ENCODE measurements at places on chromosomes 3 and 15.

GRCh38 chr3:101611023-101611422 is 37.0 kb downstream of the PCNP start:
- no peak for DNase-seq

DNA sequence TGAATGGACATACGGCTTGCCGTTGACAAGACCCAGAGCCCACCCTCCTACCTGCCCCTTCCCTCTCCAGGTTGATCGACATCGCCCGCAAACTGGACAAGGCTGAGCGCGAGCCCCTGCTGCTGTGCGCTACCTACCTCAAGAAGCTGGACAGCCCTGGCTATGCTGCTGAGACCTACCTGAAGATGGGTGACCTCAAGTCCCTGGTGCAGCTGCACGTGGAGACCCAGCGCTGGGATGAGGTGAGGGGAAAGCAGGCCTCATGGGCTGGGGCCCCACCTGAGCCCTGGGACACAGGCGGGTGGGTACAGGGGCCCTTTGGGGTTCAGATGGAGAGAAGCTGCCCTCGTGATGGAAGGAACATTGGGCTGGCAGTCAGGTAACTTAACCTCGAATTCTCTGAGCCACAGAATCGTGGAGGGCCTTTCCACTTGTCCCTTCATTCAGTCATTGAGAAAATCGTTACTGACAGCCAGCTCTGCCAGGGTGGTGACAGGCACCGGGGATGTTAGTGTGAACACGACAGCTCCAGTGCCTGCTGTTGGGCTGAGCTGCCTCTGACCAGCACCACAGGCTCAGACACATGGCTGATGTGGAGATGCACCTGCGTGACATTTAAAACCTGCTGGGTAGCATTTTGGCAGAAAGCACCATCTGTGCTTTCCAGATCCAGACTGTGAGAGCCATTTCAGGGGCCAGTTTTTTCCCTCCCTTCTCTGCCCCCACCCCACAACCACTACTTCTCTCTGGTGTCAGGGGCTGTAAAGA is 25.6 kb upstream of the RHO start:
- no peak for DNase-seq

- no peak for DNase-seq
Observed at GRCh38 chr15:77376770-77377169, 43.1 kb downstream of the PEAK1 start.

- no peak for DNase-seq
Observed at GRCh38 chr3:191244242-191244867, 45.3 kb downstream of the OSTN start.

GRCh38 chr15:95284933-95285421 is 1045.5 kb upstream of the NR2F2 start:
- DNase-seq = no peak

All from T-helper 17 cell (primary cell).